ENCODE measurements at places on chromosomes 16 and 17. TPM values are rescaled to one million over a fixed set of nuclear protein-coding genes. Genes with fewer than 3 reads are reported as not detected.

DNA sequence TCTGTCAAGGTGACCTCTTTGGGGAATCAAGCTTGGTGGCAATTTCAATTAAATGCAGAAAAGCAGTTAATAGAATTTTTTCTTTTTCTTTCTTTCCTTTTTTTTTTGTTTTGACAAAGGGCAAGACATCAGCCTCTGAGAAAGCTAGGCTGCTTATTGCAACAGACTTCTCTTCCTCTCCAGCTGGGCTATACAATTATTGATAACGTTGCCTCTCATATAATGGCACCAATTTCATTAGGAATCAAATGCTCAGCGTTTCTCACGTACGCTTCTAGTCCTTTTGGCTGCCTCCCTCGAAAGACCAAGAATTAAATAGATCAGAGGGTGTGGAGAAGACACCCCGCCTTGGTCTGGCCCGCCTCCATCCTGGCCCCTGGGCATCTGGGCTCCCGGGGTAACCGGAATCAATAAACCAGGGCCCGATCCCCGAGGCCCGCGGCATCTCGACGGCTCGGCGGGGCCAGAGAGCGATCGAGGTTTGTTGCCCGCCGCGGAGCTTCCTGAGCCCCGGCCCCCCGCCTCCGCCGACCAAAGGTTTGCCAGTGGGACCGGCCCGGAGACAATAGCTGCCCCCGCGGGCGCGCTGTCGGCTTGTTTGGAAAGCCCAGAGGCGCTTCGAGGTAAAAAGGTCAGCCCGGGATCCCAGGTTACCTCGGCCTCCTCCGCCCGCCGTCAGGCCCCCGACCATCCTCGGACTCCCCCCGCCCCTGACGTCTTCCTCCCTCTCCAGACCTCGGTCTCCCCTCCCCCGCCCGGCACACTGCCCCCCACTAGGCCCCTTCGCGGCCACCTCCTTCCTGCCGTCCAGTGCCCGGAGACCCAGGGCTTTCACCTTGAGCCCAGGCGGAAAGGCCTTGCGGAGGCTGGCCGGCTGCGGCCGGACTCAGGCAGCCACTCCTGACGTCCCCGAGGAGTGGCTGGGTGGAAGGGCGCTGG lies 3.9 kb downstream of the HOXB1 start:
- no peaks in the 10 kb centered on the region for H3K4me1 ChIP-seq
- DNase-seq, result no peak
- H3K4me3 ChIP-seq, result no peak overlapping the region
- H3K36me3 ChIP-seq, result no peaks in the 10 kb centered on the region
- H3K27ac ChIP-seq, result no peak overlapping the region
- H3K27me3 ChIP-seq, result peaks cover 59% of the 10 kb centered on the region

- H3K4me1 ChIP-seq, result peaks cover 50% of the 10 kb centered on the region
- H3K27ac ChIP-seq, result peak overlapping the region; percentile 78
- DNase-seq, result no peak
- peak overlapping the region; percentile 91 for H3K4me3 ChIP-seq
- peaks cover 12% of the 10 kb centered on the region for H3K36me3 ChIP-seq
- H3K27me3 ChIP-seq, result peaks cover 3% of the 10 kb centered on the region
Measured at GRCh38 chr16:2516391-2517240, 2.9 kb downstream of the ATP6V0C start.

DNA sequence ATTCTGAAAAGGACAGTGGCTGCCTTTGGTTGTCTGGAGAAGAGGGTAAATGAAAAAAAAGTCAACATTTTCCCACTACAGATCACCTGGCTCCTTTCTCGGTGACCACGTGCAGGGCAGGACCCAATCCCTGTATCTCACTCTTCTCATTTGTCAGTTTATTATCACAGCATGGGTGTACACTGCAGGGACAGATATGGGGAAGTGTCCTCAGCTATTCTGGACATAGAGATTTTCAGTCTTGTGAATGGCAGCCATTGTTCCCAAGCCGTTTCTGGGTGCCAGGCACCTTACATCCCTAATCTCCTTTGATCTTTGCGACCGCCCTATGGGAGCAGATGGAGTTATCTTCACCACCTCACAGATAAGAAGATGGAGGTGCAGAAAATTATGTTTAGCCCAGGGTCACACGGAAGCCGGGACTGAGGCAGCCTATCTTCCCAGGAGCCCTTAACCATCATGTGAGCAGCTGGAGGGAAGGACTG lies 7.2 kb downstream of the ADORA2B start:
- H3K4me1 ChIP-seq, result peaks cover 17% of the 10 kb centered on the region
- H3K4me3 ChIP-seq, result no peak overlapping the region
- no peak overlapping the region for H3K27ac ChIP-seq
- H3K36me3 ChIP-seq, result no peaks in the 10 kb centered on the region

GRCh38 chr16:77183137-77183536 lies 7.9 kb upstream of the MON1B start:
- no peak overlapping the region for H3K4me3 ChIP-seq
- no peak overlapping the region for H3K27ac ChIP-seq
- peaks cover 24% of the 10 kb centered on the region for H3K27me3 ChIP-seq
- H3K4me1 ChIP-seq, result no peaks in the 10 kb centered on the region

GRCh38 chr17:76071531-76072147 lies 678 bp downstream of the SRP68 start:
- peak overlapping the region; percentile 98 for H3K27ac ChIP-seq
- H3K27me3 ChIP-seq, result peaks cover 22% of the 10 kb centered on the region
- peaks cover 36% of the 10 kb centered on the region for H3K4me1 ChIP-seq
- peak overlapping the region; percentile 97 for H3K4me3 ChIP-seq

DNA sequence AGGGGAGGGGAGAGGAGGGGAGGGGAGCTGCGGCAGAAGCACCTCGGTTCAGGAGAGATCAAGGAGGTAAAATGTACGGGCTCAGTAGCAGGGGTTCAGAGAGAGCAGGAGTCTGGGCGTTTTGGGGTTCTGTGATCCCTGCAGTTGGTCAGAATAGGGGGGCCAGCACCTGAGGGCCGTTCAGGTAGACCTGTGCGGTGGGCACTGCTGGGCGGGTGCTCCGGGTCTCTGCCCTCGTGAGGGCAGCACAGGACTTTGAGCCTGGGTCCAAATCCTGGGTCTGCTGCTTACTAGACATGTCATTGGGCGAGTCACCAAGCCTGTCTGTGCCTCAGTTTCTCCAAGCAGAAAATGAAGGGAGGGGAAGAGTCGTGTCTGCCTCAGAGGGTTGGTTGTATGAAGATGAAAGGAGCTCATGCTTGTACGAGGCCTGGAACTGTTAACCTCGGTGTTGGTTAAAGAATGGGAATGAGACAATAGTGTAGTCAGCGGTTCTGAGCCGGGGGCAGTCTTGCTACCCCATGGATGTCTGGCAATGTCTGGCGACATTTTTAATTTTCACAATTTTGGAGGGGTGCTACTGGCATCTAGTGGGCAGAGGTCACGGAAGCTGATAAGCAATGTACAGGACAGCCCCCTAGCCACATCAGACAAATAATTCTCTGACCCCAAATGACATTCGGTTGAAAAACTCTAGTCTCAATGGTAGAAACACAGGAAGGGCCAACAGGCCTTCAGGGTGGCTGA lies 35.4 kb downstream of the OR1D5 start:
- no peaks in the 10 kb centered on the region for H3K4me1 ChIP-seq
- no peaks in the 10 kb centered on the region for H3K27me3 ChIP-seq
- H3K4me3 ChIP-seq, result no peak overlapping the region
- no peak overlapping the region for H3K27ac ChIP-seq
- peaks cover 2% of the 10 kb centered on the region for H3K36me3 ChIP-seq

DNA sequence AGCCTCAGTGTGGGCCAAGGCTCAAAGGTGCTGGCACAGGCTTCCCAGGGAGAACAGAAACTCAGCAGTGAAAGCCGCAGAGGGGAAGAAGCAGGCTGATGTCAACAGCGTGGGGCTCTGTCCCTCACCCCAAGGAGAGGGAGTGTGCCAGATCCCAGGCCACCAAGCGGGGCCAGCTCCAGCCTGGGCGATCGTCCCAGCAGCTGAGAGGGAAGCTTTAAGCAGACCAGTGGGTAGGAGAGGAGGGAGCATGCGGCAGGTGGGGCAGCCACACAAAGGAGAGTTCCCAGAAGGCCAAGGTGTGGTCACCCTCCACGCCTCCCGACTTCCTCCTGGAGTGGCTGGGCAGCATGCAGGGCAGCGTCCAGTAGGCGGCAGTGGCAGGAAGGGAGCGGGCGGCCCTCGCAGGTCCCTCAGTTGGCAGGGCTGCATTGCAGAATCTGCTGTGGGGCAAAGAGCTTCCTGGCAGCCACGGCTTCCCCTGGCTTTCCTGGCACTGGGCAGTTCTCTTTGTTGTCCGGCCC lies 6.0 kb downstream of the SYNGR2 start:
- no peak overlapping the region for H3K4me3 ChIP-seq
- DNase-seq, result no peak
- H3K36me3 ChIP-seq, result peaks cover 27% of the 10 kb centered on the region
- H3K27ac ChIP-seq, result peak overlapping the region; percentile 82

DNA sequence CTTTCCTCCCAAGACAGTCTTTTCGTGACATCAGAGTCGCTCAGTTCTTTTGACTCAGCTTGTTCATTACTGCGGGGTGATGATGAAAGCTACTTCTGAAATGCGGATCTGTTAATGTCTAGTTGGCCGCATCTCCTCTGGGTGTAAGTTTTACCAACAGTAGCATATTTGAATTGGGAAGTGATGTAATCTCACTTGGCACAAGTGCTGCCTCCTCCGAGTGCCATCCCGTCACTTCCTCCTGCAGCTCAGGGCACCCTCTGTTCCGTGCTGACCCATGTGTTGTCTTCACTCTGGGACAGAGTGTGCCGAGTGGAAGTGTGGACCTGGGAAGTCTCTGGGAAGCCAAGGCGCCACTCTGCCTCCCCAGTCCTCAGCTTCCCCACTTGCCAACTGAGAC lies 8.9 kb downstream of the ADAD2 start:
- DNase-seq, result no peak
- H3K4me1 ChIP-seq, result no peaks in the 10 kb centered on the region
- H3K27me3 ChIP-seq, result no peaks in the 10 kb centered on the region

DNA sequence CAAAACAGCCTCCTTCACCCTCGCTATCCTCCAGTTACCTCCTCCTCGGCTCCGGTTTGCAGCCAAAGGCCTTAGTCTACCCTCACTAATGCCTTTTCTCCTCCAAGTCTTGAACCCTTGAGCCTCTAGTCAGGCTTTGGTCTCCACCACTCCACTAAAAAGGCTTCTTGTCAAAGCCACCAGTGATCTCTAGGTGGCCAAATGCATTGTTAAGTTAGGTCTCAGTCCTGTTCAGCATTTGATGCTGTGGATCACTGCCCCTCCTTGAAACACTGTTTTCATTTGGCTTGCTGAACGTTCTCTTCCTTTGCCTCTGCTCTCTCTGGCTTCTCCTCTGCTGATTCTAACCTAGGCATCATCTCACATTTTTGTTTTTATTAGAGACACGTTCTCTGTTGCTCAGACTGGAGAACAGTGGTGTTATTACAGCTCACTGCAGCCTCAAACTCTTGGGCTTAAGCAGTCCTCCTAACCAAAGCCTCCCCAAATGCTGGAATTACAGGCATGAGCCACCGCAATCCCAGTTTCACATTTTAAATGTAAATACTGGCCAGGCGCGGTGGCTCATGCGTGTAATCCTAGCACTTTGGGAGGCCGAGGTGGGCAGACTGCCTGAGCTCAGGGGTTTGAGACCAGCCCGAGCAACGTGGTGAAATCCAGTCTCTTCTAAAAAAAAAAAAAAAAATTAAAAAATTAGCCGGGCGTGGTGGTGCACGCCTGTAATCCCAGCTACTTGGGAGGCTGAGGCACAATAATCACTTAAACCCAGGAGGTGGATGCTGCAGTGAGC lies 1.1 kb downstream of the SGF29 start:
- no peak for DNase-seq
- H3K27me3 ChIP-seq, result peaks cover 2% of the 10 kb centered on the region
- peak overlapping the region; percentile 92 for H3K4me3 ChIP-seq

- peaks cover 34% of the 10 kb centered on the region for H3K4me1 ChIP-seq
- H3K36me3 ChIP-seq, result peaks cover 3% of the 10 kb centered on the region
- H3K27me3 ChIP-seq, result peaks cover 28% of the 10 kb centered on the region
- peak; percentile 31 for DNase-seq
- H3K27ac ChIP-seq, result peak overlapping the region; percentile 67
Measured at GRCh38 chr16:2339521-2340484, 725 bp downstream of the ABCA3 start.

- peaks cover 2% of the 10 kb centered on the region for H3K36me3 ChIP-seq
- DNase-seq, result no peak
- H3K27ac ChIP-seq, result peak overlapping the region; percentile 40
- H3K4me1 ChIP-seq, result peaks cover 31% of the 10 kb centered on the region
- peak overlapping the region; percentile 66 for H3K4me3 ChIP-seq
Measured at GRCh38 chr16:56190677-56191155, 573 bp upstream of the GNAO1 start.

GRCh38 chr17:72643575-72644216 lies 448.8 kb downstream of the SLC39A11 start:
- H3K27me3 ChIP-seq, result peaks cover 2% of the 10 kb centered on the region
- no peak overlapping the region for H3K27ac ChIP-seq
- no peaks in the 10 kb centered on the region for H3K36me3 ChIP-seq
- H3K4me1 ChIP-seq, result no peaks in the 10 kb centered on the region
- H3K4me3 ChIP-seq, result no peak overlapping the region
- DNase-seq, result no peak

ASB16 gene
- 0.42 TPM for total RNA-seq

LDHD gene
- total RNA-seq, result 0.26 TPM

C17orf78 gene
- not detected for total RNA-seq

CPHXL2 gene
- total RNA-seq, result not detected

TMEM114 gene
- total RNA-seq, result not detected
